ENCODE measurements at places on chromosomes 13 and 19.

DNA sequence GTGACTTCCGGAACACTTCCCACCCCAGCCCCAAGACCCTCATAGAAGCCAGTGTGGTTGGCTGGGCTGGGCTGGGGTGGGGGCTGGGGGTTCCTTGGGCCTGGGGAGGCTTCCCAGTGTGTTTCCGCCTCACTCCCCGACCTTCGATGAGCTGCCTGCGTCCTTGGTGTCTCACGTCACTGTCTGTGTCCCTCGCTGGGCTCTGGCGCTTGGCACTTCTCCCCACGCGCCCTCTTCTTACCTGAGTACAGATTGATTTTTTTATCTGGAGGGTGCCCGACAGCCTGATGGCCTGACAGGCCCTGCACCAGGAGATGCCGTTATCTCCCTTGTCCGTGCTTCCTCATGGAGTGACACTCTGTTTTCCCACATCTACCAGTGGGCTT lies 7.6 kb upstream of the GRIN3B start:
- peaks cover 11% of the 10 kb centered on the region for H3K36me3 ChIP-seq
- peaks cover 12% of the 10 kb centered on the region for H3K27me3 ChIP-seq
- no peak overlapping the region for H3K4me3 ChIP-seq
- no peak for DNase-seq
- H3K4me1 ChIP-seq, result peaks cover 31% of the 10 kb centered on the region

DNA sequence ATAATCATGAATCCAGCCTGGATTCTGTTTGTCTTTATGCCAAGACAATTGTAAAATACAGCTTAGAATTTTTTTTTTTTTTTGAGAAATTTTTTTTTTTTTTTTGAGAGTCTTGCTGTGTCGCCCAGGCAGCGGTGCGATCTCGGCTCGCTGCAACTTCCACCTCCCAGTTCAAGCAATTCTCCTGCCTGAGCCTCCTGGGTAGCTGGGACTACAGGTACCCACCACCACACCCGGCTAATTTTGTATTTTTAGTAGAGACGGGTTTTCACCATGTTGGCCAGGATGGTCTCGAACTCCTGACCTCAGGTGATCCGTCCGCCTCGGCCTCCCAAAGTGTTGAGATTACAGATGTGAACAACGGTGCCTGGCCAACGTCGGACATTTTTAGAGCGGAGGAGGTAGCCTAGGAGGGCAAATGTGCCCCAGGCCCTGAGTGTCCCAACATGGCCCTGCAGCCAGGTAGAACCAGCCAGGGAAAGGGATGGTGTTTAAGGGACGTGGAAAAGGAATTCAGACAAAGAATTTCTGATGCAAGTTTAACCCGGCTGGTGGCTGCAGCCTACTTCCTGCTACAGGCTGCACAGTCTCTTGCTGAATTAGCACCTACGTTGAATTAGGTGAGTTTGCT lies 89.8 kb downstream of the GNG7 start:
- H3K27me3 ChIP-seq, result peaks cover 24% of the 10 kb centered on the region
- H3K4me3 ChIP-seq, result no peak overlapping the region
- no peak overlapping the region for H3K27ac ChIP-seq
- no peak for DNase-seq

GRCh38 chr13:99124794-99125316 lies 75.8 kb upstream of the UBAC2 start:
- H3K27ac ChIP-seq, result peak overlapping the region; percentile 85
- peaks cover 50% of the 10 kb centered on the region for H3K4me1 ChIP-seq
- DNase-seq, result no peak
- no peaks in the 10 kb centered on the region for H3K27me3 ChIP-seq
- H3K36me3 ChIP-seq, result peaks cover 7% of the 10 kb centered on the region
- peak overlapping the region; percentile 55 for H3K4me3 ChIP-seq

DNA sequence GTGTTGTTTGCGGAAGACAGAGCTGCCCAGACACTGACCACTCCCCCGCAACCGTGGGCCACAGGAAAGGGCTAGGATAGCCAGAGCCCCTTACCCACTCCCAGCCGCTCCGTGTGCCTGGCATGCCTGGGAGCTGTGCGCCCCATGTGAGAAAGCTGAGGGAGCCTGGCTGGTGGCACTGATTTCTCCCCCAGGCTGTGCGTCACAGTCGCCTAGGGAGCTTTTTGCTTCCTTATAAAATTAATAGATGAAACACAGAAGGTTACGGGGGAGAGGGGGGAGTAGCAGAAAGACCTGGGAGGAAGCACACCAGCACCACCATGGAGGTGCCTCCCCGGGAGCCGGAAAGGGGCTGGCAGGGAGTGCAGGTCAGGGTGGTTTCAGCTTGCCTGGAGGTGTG lies 24.7 kb downstream of the DPF1 start:
- no peaks in the 10 kb centered on the region for H3K4me1 ChIP-seq
- DNase-seq, result no peak
- H3K36me3 ChIP-seq, result peaks cover 4% of the 10 kb centered on the region
- H3K27me3 ChIP-seq, result no peaks in the 10 kb centered on the region
- no peak overlapping the region for H3K4me3 ChIP-seq

GRCh38 chr13:28326056-28326455 lies 168.9 kb downstream of the FLT1 start:
- no peak overlapping the region for H3K27ac ChIP-seq
- peaks cover 19% of the 10 kb centered on the region for H3K27me3 ChIP-seq
- DNase-seq, result no peak
- H3K4me3 ChIP-seq, result no peak overlapping the region
- no peaks in the 10 kb centered on the region for H3K36me3 ChIP-seq
